ENCODE measurements at places on chromosomes 7 and 10.
A peak's percentile ranks its signal among the peaks of the same experiment; 100 is the strongest.

GRCh38 chr10:27349987-27350386 is 109.4 kb upstream of the ACBD5 start:
- no peak for DNase-seq

DNA sequence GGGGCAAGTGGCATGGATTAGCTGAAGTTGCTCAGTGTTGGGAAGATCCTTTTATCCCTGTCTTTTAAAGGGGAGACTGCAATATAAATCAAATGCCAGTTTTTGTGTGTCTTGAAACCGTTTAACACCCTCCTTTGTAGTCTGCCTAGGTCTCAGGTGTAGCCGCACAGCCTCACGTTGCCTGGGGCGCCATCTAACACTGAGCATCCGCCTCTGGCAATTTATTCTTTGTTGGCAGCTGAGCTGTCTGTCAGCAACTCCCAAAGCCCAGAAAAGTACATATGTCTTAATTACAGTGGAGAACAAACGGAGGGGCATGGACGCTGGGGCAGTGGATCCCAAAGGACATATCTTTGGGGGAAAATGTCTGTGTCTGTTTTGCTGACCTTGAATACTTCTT is 254.7 kb downstream of the STK31 start:
- DNase-seq, result no peak

DNA sequence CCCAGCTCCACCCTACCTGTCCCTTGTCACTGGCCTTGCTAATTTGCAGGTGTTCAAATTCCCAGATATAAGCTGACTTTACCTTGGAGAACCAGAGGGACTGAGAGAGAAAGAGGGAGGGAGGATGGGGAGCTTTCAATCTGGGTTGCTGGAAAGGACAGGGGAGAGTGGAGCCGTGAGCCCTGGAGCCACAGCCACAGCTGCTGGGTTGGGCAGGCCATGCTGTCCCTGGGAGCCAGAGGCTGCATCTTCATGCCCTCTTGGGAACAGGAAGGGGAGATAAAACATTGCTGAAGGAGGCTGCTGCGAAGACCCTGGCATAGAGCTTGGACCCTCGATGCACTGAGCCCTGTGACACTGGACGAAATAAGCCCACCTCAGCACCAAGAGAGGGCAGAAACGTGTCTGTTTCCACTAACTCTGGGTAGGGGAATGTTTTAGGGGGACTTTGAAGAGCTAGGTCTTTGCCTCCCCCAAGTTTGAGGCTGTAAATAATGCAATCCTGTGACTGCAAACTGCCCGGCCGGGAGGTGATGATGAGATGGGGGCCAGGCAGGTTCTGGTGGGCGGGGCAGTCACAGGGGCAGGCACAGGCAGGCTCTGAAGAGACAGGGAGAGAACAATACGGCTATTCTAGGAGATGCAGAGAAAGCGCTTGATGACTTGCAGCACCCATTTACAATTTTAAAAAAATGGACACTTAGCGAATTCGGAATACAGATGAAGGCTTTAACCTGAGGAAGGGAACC is 5.8 kb upstream of the JAKMIP3 start:
- DNase-seq, result no peak

DNA sequence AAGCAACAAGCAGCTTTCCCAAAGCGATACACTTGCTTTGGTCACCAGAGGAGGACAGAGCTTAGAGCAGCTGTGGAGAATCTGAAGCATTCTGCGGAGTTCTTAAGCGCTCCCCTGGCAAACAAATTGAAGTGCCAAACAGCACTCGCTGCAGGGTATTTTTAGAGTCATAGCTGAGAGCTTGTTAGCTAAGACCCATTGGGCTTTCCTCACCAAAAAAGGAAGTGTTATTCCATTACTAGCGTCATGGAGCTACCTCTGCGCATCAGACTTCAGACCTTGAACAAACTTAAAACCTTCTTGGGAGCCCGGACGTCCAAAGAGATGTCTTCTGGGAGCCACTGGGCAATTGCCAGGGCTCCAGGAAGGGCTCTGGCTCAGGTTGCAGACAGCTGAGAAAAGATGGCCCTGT is 23.2 kb upstream of the BMPR1A start:
- DNase-seq, result no peak

DNA sequence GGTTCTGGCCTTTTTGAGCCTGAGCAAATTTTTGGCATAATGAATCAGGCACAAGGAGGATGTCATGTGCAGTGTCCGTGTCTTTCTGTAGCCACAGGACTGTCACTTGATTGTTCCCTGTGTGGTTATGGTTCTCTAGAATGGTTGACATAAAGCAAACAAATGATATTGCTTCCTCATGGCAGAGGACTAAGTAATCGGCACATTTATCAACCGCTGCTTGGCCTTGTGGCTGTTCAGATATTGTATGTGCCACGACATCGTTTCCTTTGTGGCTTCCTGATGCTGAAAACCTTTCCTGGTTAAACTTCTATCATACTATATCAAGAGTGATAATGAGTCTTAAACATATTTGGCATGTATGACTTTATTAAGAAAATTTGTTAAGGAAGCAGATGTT is 598.8 kb downstream of the SUGCT start:
- DNase-seq, result no peak

DNA sequence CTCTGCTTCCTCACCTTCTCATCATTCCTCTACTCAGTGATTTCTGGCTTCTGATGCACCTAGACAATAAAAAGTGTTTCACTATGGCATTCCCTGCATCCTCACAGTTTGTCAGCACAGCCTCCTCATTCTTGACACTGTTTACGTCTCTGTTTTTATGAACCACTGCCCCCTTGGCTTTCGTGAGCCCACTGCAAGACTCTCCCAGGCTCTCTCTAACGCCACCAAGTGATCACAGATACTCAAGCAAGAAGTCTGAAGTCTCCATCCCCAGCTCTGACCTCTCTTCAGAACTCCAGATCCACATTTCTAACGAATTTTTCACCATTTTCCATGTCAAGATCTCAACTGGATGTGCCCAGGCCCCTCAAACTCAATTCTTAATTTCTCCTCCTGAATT is 8.9 kb downstream of the SLC16A9 start:
- DNase-seq, result no peak

GRCh38 chr7:82109288-82109687 is 334.3 kb downstream of the CACNA2D1 start:
- peak; percentile 59 for DNase-seq

DNA sequence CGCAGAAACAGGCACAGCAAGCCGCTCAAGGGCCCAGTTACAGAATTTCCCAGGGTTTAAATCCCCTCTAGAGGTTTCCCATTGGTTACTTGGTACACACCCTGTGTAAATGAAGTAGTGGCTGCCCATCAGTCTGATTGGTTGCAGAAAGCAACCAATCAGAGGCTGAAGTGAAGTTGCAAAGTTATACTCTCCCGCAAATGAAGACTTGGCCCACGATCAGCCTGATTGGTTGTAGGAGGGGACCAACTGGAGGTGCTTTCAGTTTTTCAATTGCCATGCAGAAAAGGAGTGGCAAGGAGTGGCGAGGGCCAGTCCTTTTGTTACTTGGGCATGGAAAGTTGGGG is 909.2 kb upstream of the AUTS2 start:
- no peak for DNase-seq

DNA sequence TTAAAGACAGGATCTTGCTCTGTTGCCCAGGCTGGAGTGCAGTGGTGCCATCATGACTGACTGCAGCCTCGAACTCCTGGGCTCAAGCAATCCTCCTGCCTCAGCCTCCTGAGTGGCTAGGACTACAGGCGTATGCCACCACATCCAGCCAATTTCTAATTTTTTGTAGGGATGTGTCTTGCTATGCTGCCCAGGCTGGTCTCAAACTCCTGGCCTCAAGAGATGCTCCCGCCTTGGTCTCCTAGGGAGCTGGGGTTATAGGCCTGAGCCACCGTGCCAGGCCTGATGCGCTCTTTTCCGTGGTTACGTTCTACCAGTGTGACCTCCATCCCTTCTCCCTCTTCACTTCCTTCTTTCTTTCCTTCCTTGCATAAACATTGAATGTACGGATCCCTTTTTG is 34.2 kb upstream of the IL15RA start:
- no peak for DNase-seq

Data from fibroblast of skin of back (primary cell).